NCI-H1436 treated with DMSO at 0.1 percent for 48 hours (cell line): ENCODE measurements at places on chromosomes 3 and 15.

GRCh38 chr15:30921781-30922479 is 18.2 kb downstream of the FAN1 start:
- DNase-seq: no peak

DNA sequence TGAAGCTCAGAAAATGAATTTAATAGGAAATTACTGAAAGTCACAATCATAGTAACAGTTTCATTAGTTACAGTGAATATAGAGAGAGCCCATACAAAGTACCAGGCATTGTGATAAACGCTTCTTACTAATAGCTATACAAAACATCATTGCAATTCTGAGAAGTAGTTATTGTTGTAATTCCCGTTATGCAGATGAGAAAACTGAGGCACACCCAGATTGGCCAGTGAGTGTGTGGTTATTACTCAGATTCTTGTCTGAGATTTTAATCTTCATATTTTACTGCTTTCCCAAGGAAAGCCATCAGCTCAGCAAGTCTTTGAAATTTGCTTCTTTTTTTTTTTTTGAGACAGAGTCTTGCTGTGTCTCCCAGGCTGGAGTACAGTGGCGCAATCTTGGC is 14.3 kb downstream of the FLNB start:
- DNase-seq: no peak

GRCh38 chr15:62573876-62574275 is 408.8 kb upstream of the C2CD4B start:
- DNase-seq: no peak

DNA sequence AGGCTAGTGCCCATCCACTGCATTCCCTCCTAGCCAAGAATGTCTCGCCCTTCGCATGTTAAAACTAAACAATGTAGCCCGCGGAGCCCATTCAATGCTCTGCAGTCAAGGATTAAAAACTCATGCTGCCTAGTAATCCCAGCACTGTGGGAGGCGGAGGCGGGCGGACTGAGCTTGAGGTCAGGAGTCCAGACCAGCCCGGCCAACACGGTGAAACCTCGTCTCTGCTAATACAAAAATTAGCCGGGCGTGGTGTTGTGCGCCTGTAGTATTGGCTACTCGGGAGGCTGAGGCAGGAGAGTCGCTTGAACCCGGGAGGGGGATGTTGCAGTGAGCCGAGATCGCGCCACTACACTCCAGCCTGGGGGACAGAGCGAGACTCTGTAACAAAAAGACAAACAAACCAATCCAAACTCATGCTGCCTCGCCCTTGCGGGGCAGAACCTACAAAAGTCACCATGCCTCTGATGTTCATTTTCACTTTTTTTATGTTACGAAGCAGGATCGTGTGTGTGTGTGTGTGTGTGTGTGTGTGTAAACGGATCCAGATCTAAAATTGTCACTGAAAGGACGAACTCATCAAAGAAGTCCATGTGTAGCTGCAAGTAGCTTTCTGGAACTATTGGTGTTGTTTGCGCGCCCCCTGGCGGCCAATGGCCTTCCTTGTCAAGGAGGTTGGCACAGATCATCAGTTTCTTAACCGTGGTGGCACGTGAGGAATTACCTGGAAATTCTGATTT is 54.8 kb upstream of the SPESP1 start:
- peak; percentile 22 for DNase-seq

- DNase-seq: no peak
Observed at GRCh38 chr3:162338514-162338913, 841.9 kb downstream of the OTOL1 start.

GRCh38 chr15:74274470-74275038 is 38.4 kb downstream of the CCDC33 start:
- peak; percentile 90 for DNase-seq

DNA sequence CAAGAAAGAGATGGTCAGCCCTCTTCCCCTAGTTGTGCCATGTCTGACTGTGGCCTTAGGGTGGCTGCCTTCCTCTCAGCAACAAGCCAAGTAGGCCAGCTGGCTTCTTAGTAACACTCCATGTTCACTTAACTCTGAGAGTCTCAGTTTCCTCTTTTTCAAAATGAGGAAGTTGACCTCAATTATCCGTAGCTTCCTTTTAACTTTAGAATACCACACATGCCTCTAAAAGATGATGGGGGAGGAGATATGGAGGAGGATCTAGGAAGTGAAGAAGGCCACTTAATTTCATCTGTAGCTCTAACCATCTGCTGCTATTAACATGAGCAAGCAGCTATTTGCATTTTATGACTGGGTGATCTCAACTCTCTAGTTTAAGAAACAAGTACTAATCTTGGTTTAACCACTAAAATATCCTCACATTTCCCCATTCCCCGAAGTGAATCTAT is 32.9 kb downstream of the CD200R1L start:
- no peak for DNase-seq

DNA sequence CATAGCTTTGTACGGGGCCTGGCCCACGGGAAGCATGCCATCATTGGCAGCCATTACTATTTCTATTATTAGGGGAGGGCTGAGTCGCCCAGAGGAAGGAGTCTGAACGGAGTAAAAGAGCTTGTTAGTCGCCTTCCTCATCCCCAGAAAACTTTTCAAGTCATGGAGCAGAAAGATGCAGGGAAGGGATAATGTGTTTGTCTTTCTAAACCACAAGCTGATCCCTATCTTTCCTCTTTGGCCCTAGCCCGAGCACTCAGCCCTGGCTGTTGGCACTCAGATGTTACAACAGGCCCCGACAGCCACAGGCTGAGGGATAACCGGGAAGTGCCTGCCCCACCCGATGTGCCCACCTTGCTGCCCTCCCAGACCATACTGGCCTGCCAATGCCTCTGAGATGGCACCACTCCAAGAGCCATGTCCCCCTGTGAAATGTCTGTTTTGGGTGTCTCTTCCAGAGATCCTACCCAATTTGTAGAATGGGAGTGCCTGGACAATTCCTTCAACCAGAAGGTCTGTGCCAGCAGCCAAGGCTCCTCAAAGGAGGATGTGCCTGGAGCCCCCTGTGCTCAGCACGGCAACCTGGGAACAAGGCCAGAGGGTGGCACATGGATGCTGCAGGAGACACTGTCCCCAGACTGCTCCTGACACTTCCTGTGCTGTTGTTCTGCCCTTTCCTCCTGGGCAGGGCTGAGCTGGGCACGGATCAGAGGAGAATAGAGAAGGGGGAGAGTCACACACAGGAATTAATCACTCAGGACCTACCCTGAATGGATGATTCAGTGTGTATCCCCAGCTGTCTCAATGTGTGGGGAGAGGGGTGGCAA is 10.8 kb downstream of the PAK6 start:
- no peak for DNase-seq

DNA sequence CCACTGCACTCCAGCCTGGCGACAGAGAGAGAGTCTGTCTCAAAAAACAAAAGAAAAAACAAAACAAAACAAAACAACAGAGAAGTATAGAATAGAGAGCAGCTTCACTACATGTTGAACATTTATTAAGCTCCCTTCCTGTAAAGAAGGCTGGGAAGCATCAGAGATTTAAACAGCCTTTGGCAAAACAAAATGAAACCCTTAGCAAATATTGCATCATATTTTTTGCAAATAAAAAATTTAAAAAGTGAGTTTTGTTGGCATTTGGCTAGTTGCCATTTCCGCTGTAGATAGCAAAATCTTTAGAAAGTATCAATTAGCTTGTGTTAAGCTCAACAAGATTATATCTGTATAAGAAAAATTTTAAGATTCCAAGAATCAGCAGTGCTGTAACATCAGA is 151.2 kb downstream of the SERPINI1 start:
- no peak for DNase-seq
